ENCODE measurements at places on chromosomes 4 and X.

DNA sequence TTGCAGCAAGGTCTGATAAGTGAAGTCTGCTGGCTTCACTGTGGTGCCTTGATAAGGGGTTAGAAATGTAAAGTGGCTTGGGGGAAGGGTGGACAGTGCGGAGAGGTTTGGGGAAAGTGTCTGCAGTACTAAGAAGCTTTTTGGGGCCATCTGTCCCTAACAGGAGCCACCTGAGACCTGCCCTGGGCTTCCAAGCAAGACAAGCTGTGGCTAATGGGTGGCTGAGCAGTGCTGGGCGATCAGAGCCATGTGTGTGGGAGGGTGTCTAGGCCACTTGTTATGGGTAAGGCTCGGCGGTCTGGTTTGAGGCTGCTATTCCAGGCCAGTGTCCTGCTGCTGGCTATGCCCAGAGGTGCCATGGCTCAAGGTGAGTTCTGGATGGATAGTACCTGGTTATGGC lies 185.4 kb upstream of the MTMR8 start:
- no peak for DNase-seq

DNA sequence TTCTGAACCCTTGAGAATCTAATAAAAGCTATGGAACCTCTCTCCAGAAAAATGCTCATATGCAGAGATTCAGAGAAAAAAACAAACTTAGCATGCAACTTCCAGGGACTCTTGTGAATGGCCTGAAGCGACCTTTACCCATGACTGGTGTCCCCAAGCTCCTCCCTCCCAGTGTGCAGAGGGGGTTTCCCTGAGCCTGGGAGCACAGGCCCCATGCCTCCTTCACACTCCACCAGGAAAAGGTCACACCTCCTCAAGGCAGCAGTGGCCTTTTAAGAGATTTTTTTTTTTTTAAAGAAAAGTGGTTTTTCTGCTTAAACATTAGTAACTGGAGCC lies 13.3 kb upstream of the UBA6 start:
- DNase-seq, result no peak

- no peak for DNase-seq
Measured at GRCh38 chrX:114800719-114801118, 216.7 kb downstream of the IL13RA2 start.

DNA sequence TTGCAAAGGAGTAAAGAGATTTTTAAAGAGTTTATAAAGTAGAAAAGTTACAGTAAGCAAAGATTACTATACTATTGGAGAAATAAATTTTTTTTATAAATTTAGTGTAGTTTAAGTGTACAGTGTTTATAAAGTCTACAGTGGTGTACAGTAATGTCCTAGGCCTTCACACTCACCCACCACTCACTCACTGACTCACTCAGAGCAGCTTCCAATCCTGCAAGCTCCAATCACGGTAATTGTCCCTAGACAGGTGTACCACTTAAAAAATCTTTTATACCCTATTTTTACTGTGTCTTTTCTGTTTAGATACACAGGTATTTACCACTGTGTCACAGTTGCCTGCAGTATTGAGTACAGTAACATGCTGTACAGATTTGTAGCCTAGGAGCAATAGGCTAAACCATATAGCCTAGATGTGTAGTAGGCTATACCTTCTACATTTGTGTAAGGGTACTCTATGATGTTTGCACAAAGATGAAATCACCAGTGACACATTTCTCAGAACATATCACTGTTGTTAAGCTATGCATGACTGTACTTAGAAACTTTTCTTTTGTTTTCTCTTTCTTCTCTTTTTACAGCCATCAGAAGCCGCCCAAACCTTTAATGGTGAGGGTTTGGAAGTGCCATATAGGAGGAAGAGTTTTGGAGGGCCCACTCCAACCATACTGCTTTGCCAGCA lies 11.8 kb upstream of the SH3RF1 start:
- DNase-seq, result no peak

GRCh38 chr4:40575846-40576245 lies 53.8 kb downstream of the RBM47 start:
- no peak for DNase-seq

Data from central memory CD4-positive, alpha-beta T cell (primary cell).